ENCODE measurements at places on chromosomes 1 and 21.

DNA sequence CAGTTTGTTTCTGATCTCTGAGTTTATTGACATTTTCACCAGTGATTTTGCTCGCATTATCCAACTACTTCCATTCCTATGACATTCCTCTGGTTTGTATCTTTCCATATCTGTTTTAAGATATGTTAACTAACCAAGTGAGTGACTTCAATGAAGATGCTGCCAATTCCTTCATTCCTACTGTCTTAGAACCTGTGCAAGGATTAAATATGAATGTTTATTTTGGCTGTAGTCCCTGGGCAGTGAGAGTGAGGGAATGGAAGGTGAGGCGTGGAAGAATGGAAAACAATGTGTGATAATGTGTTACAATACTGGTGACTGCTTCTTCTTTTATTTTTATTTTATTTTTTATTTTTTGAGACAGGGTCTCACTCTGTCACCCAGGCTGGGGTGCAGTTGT lies 183.0 kb downstream of the SDCCAG8 start:
- no peak for DNase-seq

DNA sequence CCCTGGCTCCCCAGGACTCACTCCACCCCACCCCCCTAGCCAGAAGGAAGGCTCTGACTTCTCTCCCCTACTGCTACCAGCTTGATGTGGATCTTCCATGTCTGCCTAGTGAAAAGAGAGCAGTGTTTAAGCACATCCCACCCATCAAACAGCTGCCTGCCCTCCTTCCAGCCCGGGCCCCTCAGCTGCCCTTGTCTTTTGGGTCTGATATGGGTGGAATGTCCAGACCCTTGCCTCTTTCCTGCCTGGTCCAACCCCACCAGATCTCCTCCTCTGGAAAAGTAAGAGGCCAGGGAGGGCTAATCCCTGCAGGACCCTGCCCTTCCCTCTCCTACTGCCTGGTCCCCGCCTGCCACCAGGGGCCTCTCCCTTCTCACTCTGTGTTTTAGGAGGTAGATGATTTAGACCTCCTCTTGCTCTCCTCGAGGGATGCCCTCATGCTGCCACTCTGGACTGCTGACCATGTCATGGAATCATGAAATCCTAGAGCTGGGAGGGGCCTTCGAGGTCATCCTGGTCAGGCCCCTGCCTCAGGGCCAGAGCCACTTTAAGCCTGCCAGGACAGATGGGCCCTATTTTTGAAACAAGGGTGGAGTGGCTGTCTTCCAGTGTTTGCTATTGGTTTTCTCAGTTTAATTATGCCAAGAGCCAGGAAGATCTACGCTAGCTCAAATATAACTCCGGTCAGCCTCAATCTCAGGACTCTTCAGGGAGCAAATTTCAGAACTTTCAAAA lies 15.8 kb upstream of the HSPG2 start:
- DNase-seq, result no peak

DNA sequence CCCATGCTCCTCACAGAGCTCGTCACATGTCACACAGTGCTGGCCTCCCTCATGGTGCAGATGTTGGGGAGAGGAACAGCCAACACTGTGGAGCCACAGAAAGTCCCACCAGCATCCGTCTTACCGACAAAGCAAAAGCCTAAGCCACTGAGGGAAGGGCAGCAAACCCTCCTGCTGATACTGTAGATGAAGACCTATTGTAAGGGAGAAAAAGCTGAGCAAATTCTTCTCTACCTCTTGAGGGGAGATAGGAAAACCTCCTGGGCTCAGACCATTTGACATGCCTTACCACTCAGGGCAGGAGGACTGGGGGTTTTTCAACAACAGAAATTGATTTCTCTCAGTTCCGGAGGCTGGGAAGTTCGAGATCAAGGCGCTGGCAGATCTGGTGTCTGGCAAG lies 95.9 kb downstream of the WDR64 start:
- DNase-seq, result no peak

DNA sequence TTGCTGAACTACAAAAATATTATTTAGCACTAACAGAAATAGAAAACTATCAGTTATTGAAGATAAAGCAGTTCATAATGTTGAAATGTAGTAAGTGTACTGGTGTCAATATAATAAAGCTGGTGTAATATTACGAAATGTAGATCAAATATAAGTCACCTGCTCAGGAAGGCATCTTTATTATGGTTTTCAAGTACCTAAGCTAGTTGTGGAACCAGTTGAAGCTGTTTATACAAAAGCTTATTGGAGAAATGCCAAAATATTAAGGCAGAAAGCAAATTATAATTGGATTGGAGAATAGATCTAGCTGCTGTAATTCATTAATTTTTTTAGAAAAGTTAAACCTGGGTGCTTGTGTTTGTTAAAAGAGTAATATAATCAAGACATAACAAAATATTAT lies 6.2 kb upstream of the MARK1 start:
- DNase-seq, result no peak

DNA sequence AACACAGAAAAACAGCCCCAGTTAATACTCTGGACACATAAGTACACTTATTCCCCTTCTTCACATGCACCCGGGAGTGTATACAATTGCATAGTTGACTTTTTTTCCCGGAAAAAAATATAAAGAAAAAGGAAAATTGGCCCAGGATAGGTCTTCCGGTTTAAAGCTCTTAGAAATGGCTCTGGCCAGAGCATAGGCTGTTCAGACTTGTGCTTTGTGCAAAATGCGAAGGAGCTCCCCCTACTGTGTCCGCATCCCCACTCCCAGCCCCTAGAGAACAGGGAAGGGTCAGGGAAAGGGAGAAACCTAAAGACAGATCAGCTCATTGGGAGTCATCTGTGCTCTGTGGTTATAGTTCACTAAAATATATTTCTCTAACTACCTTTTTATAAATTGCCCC lies 5.5 kb upstream of the MTMR11 start:
- DNase-seq, result no peak

- DNase-seq, result peak; percentile 61
Measured at GRCh38 chr1:24391882-24392603, 21.5 kb downstream of the STPG1 start.

DNA sequence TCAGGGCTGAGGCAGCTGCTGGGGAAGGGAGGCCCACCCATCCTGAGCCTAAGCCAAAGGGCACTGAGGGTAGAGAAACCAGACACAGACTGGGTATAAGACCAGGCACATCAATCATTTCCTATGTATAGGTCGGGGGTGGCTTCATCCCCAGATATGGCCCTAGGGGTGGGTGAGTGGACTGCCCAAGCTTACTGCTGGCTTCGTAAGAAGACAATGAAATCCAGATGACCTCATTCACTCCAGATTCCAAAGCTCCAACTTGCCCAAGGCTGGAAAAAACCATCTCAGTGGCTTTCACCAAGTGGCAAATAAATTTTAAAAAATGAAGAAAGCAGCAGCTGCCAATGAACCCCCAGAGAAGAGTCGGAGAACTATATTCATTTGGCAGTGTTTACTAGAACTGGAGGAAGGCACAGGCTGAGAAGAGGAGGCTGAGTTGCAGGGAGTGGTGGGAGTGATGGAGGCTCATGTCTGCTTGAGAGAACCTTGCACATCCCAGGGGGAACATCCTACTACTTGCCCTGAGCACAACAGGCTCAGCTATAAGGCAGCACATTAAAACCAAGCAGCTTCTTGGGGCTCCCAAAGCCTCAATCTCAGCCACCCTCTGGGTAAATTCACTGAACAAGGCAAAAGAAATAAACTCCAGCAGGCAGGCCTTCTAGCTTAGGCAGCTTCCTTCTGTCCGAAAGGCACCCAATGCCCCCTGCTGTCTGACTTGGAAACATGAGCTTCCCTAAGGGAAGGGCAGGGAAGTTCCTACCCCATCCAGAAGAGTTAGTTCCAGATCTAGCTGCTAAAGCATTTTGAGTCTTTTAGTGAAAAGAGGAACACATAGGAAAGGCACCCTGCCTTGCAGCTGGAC lies 14.1 kb downstream of the PEA15 start:
- DNase-seq, result no peak

- no peak for DNase-seq
Measured at GRCh38 chr1:85397490-85398032, 67.4 kb downstream of the DDAH1 start.

DNA sequence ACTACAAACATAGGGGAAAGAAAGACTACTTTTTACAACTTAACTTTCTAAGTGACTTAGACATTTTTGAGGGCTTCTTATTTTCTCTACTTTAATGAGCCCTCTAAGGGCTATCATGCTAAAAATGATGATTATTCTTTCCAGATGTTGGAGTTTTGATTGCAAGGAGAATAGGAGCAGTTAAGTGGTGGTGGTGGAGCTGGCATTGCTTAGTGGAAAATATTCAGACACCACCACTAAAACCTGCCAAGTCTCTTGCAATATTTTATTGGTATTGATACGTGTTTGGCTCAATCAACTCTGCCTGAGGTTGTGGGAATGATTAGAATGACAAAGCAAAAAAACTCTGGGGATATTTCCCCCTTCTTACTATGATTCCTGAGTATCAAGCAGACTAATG lies 82.6 kb upstream of the PTGFR start:
- no peak for DNase-seq

Data from stimulated activated CD4-positive, alpha-beta T cell treated with anti-CD3 and anti-CD28 coated beads, TNF-alpha, amount 100 ng/mL, for 24 hours (primary cell).